ENCODE measurements at places on chromosomes 3 and 15.

- DNase-seq, result no peak
Observed at GRCh38 chr3:150611666-150612065, 8.5 kb downstream of the SELENOT start.

- DNase-seq, result no peak
Observed at GRCh38 chr3:49017229-49017970, 980 bp downstream of the DALRD3 start.

DNA sequence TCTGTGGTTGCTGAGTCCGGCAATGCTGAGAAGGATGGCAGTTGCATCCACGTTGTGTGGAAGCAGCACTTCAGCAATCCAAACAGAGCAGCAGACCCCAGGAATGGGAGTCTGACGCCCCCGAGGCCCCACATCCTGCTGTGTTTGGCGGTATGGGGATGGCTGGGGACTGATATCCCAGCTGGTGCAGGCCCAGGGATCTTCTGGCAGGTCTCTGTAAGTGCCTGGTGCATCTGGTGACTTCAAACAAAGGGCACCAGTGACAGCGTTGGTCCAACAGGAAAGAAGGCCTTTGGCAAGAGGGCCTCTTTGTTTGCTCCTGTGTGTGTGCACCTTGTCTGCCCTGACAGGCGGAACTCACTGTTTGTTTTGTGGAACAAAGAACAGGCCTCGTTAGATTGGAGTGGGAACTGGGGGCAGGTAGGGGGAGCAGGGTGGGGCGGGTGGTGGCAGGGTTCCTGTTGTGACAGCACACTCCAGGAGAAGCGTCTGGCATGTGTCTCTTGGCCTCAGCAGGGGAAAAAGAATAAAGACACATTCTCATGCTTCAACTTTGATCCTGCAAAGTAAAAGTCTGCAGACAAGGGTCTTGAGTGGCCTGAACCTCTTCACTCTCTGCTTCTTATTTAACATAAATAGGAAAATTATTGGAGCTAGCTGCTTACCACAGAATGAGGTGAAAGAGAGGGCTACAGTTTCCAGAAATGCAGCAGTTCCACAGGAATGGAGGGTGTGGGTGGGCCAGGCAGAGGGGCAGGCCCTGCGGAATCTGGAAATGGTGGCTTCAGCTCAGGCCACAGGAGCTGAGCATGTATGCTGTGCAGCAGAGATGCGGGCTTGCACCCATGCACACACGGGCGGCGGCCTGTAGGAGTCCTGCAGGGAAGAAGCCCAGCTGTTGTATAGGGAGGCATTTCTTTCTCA is 94.5 kb upstream of the MYZAP start:
- no peak for DNase-seq

GRCh38 chr3:153399636-153400035 is 237.6 kb downstream of the RAP2B start:
- DNase-seq, result no peak
